ENCODE measurements at places on chromosomes 13 and 19.

GRCh38 chr13:34750078-34750931 lies 191.8 kb upstream of the NBEA start:
- no peaks in the 10 kb centered on the region for H3K36me3 ChIP-seq
- H3K4me1 ChIP-seq: peaks cover 2% of the 10 kb centered on the region
- DNase-seq: no peak

DNA sequence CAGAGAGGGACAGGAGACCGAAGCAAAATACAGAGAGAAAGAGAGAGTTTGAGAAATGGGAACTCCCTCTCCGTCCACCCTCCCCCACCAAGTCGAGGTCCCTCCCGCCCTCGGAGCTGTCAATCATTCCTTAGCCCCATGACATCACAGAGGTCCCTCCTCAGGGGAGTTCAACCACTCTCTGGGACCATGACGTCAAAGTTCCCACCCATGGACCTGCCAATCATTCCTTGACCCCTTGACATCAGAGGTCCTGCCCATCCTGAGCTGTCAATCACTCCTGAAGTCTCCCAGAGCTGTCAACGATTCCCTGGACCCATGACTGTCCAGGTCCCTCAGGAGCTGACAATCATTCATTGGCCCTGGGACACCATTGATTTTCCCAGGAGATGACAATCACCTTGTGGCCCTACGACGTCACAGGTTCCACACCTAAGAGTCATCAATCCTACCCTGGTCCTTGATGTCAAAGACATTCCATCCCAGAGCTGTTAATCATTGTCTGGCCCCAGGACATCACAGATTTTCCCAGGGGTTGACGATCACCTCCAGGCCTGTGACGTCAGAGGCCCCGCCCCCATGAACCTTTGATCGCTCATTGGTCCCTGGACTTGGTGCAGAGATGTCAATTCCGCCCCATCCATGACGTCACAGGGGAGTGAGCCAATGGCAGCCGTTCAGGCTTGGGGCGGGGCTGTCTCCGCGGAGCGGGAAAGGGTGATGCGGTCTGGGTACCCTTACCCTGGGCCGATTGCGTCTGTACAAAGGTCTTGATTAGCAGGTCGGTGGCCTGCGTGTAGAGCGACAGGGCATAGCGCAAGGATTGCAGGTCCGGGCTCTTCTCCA lies 61.7 kb downstream of the COLGALT1 start:
- peaks cover 2% of the 10 kb centered on the region for H3K4me1 ChIP-seq
- H3K27ac ChIP-seq: no peak overlapping the region
- no peak for DNase-seq
- H3K36me3 ChIP-seq: no peaks in the 10 kb centered on the region

GRCh38 chr19:27746691-27747380 lies 1466.1 kb downstream of the UQCRFS1 start:
- no peak overlapping the region for H3K27ac ChIP-seq
- DNase-seq: no peak
- H3K27me3 ChIP-seq: no peaks in the 10 kb centered on the region
- peaks cover 3% of the 10 kb centered on the region for H3K36me3 ChIP-seq
- no peaks in the 10 kb centered on the region for H3K4me1 ChIP-seq

GRCh38 chr19:37914908-37915307 lies 7.9 kb downstream of the SIPA1L3 start:
- DNase-seq: no peak
- H3K27me3 ChIP-seq: no peaks in the 10 kb centered on the region
- peaks cover 10% of the 10 kb centered on the region for H3K4me1 ChIP-seq
- peaks cover 5% of the 10 kb centered on the region for H3K36me3 ChIP-seq
- H3K4me3 ChIP-seq: peak overlapping the region; percentile 14

GRCh38 chr19:46578450-46578849 lies 22.7 kb upstream of the CALM3 start:
- peaks cover 7% of the 10 kb centered on the region for H3K27me3 ChIP-seq
- no peak overlapping the region for H3K27ac ChIP-seq
- DNase-seq: no peak

DNA sequence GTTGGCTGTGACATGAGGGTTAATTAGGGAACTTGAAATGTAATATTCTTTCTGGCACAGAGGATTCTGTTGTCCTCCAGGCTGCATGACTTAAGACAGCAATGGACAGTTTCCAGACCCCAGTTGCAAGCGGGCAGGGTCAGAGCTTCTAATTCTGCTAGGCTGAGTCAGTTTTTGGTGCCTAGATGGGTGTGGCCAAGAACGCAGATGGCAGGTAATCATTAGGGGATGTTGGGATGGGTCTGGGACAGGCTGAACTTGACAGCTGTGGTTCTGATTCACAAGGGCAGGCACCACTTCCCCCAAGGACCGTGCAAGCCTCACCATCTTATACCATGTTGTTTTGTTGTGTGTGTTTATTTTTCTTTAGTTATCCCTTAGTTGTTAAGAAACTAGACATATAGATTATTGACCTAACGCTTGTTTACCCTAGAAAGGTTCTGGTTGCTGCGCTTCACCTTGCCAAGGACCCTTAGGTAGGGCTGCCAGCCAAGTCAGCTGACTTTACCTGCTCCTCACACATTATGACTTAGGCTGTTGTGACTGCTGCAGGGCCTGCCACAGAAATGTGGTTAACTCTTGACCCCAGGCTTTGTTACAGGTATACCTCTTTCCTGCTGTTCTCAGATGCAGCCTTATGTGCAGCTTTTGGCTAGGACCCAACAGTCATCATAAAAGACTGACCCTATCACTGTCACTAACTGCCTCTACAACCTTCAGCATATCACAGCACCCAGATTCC lies 117.7 kb upstream of the KLF12 start:
- H3K4me3 ChIP-seq: no peak overlapping the region
- H3K27me3 ChIP-seq: no peaks in the 10 kb centered on the region
- DNase-seq: no peak
- H3K36me3 ChIP-seq: no peaks in the 10 kb centered on the region

DNA sequence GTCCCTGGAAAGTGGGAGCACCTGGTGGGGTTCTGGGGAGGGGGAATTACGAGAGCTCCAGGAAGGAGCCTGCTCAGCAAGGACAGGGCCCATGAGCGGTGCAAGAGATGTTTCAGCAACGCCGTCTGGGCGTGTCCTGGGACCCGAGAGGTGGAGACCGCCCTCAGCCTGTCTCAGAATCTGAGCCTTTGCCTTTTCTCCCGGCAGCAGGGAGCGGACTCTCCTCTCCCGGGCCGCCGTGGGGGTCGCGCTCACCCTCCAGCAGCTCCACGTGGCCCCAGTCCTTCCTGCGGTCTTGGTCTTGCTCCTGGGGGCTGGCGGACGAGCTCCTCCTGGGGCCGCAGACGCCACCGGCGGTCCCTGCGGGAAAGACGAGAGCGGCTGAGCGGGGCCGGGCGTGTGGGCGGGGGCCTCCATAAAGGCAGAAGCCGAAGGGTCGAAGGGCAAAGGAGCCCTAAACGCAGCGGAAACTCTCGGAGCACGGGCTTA lies 714 bp downstream of the POLRMT start:
- DNase-seq: no peak
- peak overlapping the region; percentile 87 for H3K4me3 ChIP-seq
- peaks cover 6% of the 10 kb centered on the region for H3K36me3 ChIP-seq
- H3K27ac ChIP-seq: peak overlapping the region; percentile 94

DNA sequence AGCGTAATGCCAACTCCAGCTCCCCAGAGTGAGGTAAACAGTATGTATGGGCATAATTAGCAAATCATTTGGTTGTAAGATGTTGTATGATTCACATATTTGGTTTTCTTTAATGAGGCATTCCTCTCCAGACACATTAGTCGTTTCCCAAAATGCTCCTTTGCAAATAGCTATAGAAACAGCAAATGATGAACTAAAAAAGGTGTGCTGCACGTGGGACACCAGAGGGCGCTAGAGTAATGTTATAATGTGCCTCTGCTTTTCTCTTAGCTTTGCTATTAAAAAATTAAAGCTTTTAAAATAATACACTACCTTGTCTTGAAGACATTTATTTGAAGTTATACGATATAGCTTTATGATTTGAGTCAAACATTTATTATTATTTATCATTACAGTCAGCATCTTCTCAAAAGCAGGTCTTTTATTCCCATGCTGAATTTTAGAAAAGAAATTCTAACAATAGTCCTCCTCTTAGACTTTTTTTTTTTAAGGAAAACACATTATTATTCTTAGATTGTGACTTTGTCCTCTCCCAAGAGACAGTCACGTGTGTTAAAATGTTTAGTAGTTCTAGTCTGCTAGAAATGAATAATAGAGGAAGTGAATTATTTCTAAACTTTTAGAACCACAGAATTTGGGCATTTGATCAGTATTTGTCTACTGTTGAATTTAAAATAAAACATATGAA lies 121.6 kb upstream of the FRY start:
- no peak for DNase-seq
- H3K36me3 ChIP-seq: no peaks in the 10 kb centered on the region
- no peak overlapping the region for H3K4me3 ChIP-seq
- H3K4me1 ChIP-seq: peaks cover 4% of the 10 kb centered on the region

DNA sequence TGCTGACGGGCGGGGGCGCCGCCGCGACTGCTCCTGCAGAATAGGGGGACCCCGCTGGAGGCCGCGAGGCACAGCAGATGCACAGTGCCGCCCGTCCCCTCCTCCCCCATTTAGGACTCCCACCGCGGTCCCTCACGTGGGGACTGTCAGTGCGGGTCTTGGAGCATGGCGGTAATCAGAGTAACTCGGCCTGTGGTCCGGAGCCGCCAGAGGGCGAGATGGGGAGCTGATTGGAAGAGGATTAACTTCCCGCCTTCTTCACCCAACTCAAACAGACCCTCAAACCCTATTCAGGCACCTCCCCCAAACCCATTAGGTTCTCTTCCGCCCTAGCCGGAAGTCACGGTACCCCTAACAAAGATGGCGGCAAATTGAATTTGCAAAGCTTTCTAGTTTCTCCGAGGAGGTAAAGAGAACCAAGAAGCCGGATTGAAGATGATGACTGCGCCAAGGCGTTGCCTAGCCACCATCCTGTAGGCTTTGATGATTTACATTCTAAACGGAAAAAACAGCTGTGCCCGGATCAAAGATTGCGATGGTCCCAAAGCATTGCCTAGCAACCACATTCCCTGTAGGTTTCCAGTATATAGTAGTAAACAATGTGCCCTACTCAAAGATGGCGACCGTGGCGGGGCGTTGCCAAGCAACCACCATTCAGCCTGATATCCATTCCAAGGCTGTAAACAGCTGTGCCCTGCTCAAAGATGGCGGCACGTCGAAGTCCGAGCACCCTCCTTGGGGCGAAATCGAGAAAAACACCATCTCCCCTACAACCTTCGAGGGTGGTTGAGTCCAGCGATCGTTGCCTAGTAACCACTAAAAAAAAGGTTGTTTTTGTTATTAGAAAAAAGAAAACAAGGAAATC lies at the start of gene FUZ:
TSS of gene FUZ (minus strand) at position 296 of the 865 bp plus-strand sequence. CDS start at position 110, 186 bp downstream.
- peaks cover 2% of the 10 kb centered on the region for H3K36me3 ChIP-seq
- H3K27ac ChIP-seq: peak within 1 kb of the TSS; percentile 88
- H3K27me3 ChIP-seq: no peaks in the 10 kb centered on the region
- peaks cover 27% of the 10 kb centered on the region for H3K4me1 ChIP-seq
- DNase-seq: peak; percentile 85

DNA sequence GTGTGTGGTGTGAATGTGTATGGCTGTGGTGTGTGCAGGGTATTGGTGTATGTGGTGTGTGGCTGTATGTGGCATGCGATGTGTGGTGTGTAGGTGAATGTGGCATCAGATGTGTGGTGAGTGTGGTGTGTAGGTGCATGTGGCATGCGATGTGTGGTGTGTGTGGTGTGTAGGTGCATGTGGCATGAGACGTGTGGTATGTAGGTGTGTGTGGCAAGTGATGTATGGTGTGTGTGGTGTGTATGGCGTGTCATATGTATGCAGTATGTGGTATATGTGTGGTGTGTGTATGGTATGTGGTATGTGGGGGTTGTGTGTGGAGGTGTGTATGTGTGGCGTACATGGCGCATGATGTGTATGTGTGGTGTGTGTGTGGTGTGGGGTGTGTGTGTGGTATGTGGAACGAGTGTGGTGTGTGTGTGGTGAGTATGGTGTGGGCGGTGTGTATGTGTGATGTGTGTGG lies 63.4 kb downstream of the PEPD start:
- DNase-seq: no peak
- H3K4me1 ChIP-seq: no peaks in the 10 kb centered on the region
- no peak overlapping the region for H3K4me3 ChIP-seq
- H3K27ac ChIP-seq: no peak overlapping the region

- peaks cover 28% of the 10 kb centered on the region for H3K36me3 ChIP-seq
- H3K27me3 ChIP-seq: no peaks in the 10 kb centered on the region
- no peak for DNase-seq
- H3K4me3 ChIP-seq: peak overlapping the region; percentile 97
Measured at GRCh38 chr19:47111682-47112165, 1.9 kb downstream of the ZC3H4 start.

- no peak overlapping the region for H3K27ac ChIP-seq
- H3K27me3 ChIP-seq: peaks cover 4% of the 10 kb centered on the region
- H3K36me3 ChIP-seq: no peaks in the 10 kb centered on the region
- H3K4me3 ChIP-seq: no peak overlapping the region
- DNase-seq: no peak
- no peaks in the 10 kb centered on the region for H3K4me1 ChIP-seq
Measured at GRCh38 chr13:97537110-97537509, 103.1 kb downstream of the RAP2A start.

GRCh38 chr19:49431330-49431749 lies 6.2 kb downstream of the GFY start:
- no peak overlapping the region for H3K4me3 ChIP-seq
- H3K4me1 ChIP-seq: peaks cover 38% of the 10 kb centered on the region
- H3K36me3 ChIP-seq: no peaks in the 10 kb centered on the region
- no peak overlapping the region for H3K27ac ChIP-seq
- peaks cover 90% of the 10 kb centered on the region for H3K27me3 ChIP-seq

GRCh38 chr19:2469102-2469914 lies 6.6 kb upstream of the GADD45B start:
- H3K27me3 ChIP-seq: no peaks in the 10 kb centered on the region
- H3K36me3 ChIP-seq: no peaks in the 10 kb centered on the region

DNA sequence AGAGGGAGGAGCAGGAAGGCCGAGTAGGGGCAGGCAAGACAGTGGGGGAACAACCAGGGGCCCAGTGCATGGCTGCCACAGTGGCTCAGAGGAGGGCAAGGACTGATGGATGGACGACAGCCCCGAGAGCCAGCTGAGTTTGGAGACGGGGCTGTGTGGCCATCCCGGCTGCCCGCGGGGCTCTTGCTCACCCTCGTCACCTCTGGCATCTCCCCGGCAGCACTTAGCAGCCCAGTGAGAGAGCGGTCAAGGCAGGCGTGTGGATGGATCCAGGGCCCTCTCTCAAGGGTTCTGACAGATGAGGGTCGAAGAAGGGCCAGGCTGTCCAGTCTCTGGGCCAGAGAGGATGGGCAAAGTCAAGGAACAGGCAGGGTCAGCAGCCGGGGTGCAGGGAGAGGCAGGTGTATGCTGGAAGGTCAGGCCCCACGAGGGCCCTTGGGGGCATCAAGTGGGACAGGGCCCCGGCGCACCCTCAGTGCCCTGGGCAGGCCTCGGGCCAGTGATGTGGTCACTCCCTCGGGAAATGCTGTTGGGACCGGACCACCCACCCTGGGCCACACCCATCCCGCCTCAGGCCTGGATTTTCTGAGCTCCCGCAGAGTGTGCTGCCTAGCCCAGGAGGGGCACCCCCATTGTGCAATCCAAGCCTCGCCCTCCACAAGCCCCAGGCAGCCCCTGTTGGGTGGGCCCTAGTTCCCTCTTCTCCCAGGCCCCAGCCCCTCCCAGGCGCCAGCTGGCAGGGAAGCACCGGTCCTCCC lies 56.4 kb upstream of the TPM4 start:
- H3K4me1 ChIP-seq: no peaks in the 10 kb centered on the region
- no peaks in the 10 kb centered on the region for H3K36me3 ChIP-seq
- no peaks in the 10 kb centered on the region for H3K27me3 ChIP-seq

- DNase-seq: no peak
- H3K4me1 ChIP-seq: no peaks in the 10 kb centered on the region
- H3K4me3 ChIP-seq: no peak overlapping the region
- H3K36me3 ChIP-seq: no peaks in the 10 kb centered on the region
- peaks cover 36% of the 10 kb centered on the region for H3K27me3 ChIP-seq
- H3K27ac ChIP-seq: no peak overlapping the region
Measured at GRCh38 chr19:50858886-50859285, 4.2 kb downstream of the KLK3 start.

Measured in activated naive CD8-positive, alpha-beta T cell treated with anti-CD3 and anti-CD28 coated beads, Interleukin-2, amount 10 ng/mL, durations not matched to agents 7 days and 5 days (primary cell).